Stimulated activated CD4-positive, alpha-beta T cell treated with anti-CD3 and anti-CD28 coated beads, Interleukin-15, amount 100 ng/mL, for 1 hour (primary cell): ENCODE measurements at places on chromosomes 11 and 22.

DNA sequence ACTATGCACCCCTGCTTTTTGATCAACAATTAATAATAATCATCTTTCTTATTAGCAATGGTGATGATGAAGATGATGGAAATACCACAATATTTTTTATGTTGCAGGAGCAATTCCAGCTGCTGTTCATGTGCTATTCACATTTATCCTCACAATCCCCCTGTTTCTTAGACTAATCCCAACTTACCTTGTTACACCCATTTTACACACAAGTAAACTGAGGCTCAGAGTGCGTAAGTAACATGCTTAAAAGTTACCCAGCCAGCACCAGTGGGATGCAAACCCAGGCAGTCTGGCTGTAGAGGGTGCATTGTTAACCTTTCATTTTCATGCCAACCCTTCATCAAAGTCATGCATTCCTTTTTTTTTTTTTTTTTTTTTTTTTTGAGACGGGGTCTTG lies 1.6 kb upstream of the CRYBA4 start:
- no peak for DNase-seq

DNA sequence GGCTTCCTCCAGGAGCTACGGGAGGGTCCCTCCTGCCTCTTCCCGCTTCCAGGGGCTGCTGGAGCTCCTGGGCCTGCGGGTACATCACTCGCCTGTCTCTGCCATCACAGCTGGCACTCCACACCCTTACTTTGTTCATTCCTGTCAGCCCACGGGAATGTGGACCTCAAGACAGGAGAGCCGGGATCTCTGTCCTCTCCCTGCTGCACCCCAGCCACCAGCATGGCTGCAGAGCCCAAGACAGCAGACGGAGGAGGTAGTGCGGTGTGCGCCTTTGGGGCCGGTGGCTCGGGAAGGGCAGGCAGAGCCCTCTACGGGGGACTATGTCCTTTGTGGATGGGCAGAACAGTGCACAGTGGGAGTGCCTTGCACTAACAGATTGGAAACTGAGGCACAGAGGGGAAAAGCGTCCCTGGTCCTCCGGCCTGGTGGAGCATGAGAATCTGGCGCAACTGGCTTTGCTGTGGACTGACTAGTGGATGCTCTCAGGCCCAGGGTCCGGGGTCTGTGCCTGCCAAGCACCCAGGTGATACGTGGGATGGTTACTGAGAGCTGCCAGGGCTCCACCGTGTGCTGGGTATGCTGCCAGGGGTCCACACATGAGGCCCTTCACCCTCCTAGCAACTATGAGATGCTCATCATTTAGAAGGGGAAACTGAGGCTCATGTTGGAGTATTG lies 47.3 kb downstream of the IGF2 start:
- no peak for DNase-seq

- DNase-seq = no peak
Observed at GRCh38 chr11:68545796-68546195, 85.2 kb downstream of the PPP6R3 start.

DNA sequence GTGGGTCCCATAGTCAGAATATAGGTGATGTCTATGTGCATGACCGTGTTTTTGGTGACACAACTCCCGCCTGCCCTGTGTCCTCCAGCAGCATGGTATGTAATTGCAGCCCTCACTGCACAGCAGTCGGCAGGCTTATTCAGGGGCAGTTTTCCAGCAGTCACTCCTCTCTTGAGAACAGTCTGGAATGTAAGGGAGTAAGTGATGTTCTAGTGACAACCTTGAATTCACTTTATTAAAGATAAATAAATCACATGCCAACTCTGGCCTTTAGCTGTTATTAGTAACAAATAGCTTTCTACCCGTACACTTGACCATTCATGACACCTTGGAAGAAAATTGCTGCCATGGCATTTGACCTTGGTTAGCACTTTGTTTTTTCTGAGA lies 27.9 kb downstream of the ZNRF3 start:
- DNase-seq = no peak

- no peak for DNase-seq
Observed at GRCh38 chr11:129743112-129743815, 72.4 kb upstream of the TMEM45B start.

GRCh38 chr11:76678321-76678720 lies 7.8 kb upstream of the LRRC32 start:
- DNase-seq = no peak

DNA sequence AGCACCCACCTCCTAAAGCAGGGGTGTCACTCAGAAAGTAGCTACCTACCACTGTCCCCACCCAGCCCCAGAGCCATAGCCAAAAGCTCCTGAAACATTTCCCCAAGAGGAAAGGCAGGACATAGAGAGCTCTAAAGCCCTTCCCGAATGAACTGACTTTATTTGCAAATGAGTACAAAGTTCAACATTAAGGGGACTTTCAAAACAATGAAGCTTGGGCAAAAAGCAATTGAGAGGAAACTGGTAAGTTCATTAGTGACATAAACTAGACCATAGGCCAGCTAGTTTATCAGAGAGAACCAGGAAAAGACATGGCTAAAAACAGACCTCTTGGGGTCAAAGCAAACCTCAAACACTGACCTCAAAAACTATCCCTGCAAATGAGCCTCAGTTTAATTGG lies 72.7 kb downstream of the IGLL5 start:
- DNase-seq = no peak

- DNase-seq = no peak
Observed at GRCh38 chr11:111660822-111661221, 58.6 kb downstream of the SIK2 start.

GRCh38 chr22:48498526-48499331 lies 1328.9 kb downstream of the BRD1 start:
- DNase-seq = no peak

DNA sequence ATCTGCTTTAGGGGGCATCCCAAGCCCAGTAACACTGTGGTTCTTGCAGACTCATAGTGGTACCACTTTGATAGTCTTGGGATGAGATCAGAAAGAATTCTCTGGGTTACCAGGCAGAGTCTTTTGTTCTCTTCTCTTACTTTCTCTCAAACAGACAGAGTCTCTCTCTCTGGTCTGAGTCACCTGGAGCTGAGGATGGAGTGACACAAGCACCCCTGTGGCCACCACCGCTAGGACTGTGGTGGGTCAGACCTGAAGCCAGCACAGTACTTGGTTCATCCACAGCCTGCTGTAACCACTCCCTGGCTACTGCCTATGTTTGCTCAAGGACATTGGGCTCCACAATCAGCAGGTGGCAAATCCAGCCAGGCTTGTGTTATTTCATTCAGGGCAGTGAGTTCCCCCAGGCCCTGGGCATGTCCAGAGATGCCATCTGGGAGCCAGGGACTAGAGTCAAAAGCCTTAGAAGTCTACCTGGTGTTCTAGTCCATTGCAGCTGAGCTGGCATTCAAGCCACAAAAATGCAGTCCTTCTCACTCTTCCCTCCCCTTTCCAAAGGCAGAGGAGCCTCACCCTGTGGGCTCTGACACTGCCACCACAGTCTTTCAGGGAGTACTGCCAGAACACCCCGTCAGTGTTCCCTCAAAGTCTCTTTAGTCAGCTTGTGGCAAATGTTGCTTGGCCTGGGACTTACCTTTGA lies 29.9 kb downstream of the ENDOD1 start:
- DNase-seq = no peak

DNA sequence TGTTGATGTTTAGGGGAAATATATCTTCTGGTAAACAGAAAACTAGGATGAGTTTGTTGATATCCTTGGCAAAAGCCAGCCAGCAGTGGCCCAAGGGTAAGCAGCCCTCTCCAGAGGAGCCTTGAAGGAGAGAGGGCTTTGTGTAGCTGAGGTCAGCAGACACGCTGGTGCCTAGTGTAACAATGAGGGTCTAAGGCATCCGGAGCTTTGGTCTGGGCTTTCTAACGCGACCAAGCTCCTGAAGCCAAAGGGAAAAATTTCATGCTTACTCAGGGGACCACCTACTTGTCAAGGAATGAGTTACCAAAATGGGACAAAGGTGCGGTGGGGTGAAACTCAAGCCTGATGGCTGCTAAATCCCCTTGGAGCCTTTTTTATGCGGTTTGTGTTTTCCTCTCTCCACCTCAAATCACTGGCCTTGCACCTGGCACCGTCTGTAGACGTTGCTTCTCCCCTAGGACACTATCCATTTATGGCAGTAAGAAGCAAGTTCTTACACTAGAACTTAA lies 134.9 kb downstream of the DBX1 start:
- no peak for DNase-seq

GRCh38 chr22:38760477-38761201 lies 4.8 kb upstream of the SUN2 start:
- DNase-seq = no peak

GRCh38 chr22:25751174-25751581 lies 9.2 kb downstream of the MYO18B start:
- no peak for DNase-seq

GRCh38 chr11:37671321-37671720 lies 1073.3 kb upstream of the RAG2 start:
- no peak for DNase-seq

GRCh38 chr11:111081021-111081511 lies 164.5 kb upstream of the POU2AF2 start:
- no peak for DNase-seq

DNA sequence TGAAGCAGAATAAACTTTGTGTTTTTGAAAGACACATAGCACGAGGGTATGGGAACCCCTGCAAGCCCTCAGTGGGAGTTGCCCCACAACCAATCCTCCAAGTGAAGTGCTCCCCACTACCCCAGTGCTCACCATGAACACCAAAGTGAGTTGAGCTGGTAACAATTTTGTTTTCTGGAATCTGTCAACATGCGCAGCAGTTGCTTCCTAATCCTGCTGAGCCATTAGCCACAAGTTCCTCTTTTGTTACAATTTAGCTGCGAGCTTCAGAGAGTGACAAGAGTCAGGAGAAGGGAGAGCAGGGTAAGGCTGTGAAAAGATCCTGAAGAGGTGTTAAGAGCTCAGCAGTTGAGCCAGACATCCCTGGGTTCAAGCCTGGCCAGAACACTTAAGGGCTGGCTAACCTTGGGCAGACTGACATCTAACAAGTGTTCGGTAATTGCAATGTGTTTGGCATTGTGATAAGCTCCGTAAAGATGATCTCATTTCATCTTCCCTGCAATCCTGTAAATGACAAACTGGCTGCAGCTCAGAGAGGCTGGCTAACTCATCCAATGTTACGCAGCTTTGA lies 24.1 kb upstream of the ASPHD2 start:
- DNase-seq = no peak

GRCh38 chr22:37662039-37662438 lies 3.5 kb downstream of the PDXP start:
- DNase-seq = no peak

DNA sequence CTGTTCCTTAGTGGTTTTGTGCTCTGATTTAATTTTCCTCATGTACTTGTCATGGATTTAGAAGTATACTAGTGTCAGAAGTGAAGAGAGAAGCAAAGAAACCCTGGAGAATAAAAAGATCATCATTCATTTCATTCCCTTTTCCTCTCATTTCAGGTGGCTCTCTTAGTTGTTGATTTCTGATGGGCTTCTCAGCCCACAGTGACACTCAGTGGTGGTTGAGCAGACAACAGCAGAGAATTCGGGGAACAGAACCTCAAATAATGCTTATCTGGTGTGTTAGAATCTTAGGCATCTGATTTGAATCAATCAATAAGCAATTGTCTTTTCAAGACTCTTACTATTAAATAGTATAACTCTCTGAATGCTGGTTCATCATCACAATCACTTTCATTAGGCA lies 1289.4 kb downstream of the FAM181B start:
- no peak for DNase-seq

DNA sequence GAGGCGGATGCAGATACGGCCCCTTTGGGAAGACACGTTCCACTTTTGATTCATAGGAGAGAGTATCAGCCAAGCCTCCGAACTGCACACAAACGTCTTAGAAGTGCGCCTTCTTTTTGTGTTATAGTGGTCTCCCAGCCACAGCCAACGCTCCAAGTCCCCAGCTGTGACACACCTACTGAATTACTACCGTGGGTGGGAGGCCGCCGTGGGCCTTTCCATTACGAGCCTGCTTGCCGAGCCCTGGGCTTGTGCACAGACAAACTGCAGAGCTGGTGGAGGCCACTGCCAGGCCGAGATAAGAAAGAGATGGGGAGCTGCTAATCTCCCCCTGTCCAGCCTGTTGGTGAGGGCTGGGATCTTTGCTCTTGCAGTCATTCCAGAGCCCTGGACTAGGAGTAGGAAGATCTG lies 761 bp downstream of the HMBS start:
- no peak for DNase-seq

DNA sequence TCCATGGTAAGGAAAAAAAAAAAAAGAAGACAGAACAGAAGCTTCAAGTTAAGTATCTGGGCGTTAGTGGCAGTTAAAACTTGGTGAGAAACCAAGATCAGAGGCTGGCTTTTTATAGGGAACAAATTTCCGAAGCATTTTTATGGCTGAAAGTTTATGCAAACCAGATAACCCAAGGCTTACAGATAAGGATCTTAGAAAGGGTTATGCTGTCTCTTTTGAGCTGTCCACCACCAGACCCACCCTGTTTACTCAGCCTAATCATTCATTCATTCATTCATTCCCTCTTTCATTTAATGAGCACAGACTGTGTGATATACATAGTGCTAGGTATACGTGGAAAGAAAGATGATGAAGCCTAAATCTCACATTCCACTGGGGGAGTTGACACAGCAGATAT lies 89.5 kb downstream of the ME3 start:
- DNase-seq = no peak
